ENCODE measurements at places on chromosomes 2 and 18.

GRCh38 chr2:84942964-84943421 is 28.0 kb upstream of the KCMF1 start:
- DNase-seq: no peak

- no peak for DNase-seq
Measured at GRCh38 chr18:42839408-42839807, 276.1 kb downstream of the RIT2 start.

DNA sequence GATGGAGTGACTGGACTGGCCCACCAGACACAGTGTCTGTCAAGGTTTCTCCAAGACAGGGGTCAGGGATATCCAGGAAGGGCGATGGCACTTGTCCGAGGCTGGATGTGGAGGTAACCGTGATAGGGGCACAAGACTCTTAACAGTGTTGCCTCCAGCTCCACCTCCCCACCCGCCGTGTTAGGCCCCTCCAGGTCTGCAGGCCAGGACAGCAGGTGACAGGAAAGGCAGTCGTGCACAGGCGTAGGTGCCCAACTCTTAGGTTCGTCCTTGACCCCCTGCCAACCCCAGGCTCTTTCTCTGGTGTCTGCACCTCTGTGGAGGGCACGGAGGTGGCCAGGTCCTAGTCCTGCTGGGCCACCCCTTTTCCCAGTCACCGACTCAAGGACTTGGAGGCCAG is 10.1 kb downstream of the ITM2C start:
- DNase-seq: no peak

- DNase-seq: no peak
Measured at GRCh38 chr2:110804915-110805314, 72.5 kb downstream of the ACOXL start.

DNA sequence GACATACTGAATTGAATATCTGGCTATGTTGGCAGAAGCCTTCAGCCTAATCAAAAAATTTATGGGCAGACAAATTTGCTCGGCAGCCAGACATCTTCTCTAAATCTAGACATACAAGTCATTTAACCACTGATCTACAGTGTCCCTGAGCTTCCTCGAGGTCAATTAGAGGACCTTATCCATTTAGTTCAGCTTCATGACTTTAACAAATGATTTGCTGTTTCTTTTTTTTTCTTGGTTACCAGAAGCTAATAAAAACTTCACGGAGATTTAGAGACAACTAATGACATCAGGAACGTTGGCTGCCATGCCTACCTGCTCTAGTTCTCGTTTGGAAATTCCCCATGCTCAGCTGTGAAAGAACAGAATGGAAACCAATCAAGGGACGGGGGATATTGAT is 223.8 kb downstream of the BCL2 start:
- no peak for DNase-seq

GRCh38 chr2:172888714-172889669 is 153.3 kb downstream of the RAPGEF4 start:
- no peak for DNase-seq

DNA sequence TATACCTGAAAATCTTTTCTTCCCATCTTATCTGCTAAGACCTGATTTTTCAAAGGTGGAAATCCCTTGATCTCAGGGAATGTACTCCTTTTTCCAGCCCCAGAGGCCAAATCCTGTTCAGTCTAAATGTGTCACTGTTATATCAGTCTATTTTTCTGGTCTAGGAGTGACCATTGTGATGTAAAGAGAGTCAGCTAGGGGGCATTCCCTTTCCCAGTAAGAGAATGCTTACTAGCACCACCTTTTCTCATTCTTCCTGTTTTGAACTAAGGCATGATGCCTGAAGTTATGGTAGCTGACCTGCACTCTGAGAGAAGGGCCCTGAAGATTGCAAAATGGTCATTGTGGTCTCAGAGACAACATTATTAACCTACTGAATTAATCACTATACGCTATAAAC is 124.1 kb upstream of the XIRP2 start:
- DNase-seq: no peak

Measured in vagina (tissue), 2 donors.